ENCODE measurements at places on chromosomes 16 and 17.

DNA sequence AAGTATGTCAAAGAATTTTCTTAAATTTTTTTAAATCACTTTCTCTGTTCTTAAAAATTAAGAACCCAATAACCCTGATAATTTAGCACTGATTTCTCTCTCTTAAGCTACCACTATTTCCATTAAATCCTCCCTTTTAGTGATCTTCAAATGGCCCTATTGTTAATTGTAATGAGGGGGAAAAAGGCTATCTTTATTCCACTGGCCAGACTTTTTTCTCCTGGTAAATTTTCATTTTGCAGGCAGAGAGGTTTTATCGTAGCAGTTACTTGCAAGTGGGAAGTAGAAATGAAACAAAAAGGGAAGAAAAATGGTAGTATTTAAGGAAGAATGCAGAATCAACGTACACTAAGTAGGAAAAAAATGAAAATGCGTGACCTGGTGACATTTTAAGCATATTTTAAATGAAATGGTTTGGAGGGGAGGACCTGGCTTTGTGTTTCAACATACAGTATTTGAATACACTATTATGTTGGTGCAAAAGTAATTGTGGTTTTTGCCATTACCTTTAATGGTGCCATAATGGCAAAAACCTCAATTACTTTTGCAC is 224.9 kb downstream of the TANC2 start:
- DNase-seq = no peak

DNA sequence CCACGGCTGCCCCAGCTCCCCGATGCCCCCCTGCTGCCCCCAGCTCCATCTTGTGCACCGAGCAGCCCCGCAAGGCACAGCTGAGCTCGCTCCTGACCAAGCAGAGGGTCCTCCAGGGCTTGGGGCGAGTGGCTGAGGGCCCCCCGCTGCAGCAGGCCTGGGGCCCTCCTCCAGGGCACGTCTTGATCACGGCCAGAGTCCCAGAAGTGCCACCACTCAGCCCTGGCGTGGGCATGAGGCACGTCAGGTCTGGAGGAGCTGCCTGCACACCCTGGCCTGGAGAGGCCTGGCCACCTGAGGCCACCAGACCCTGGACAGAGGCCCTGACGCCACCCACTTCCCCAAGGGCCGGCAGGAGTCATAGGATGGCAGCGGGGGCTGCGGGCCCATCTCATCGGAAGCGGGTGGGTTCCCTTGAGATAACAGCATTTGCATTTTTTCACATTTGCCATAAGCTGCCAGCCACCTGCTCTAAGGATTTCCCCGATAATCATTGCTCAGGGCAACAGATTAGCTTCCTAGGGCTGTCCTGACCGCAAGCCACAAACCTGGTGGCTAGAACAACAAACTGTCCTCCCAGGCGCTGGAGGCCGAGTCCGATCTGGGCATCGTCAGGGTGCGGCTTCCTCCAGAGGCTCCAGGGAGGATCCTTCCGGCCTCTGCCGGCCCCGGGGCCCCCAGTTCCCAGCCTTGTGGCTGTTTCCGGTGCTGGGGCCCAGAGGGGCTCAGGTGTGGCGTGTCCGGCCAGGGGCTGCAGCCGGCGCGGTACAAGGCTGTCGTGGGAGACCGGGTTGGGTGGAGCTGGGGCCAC is 23.9 kb upstream of the C1QTNF8 start:
- DNase-seq = no peak

DNA sequence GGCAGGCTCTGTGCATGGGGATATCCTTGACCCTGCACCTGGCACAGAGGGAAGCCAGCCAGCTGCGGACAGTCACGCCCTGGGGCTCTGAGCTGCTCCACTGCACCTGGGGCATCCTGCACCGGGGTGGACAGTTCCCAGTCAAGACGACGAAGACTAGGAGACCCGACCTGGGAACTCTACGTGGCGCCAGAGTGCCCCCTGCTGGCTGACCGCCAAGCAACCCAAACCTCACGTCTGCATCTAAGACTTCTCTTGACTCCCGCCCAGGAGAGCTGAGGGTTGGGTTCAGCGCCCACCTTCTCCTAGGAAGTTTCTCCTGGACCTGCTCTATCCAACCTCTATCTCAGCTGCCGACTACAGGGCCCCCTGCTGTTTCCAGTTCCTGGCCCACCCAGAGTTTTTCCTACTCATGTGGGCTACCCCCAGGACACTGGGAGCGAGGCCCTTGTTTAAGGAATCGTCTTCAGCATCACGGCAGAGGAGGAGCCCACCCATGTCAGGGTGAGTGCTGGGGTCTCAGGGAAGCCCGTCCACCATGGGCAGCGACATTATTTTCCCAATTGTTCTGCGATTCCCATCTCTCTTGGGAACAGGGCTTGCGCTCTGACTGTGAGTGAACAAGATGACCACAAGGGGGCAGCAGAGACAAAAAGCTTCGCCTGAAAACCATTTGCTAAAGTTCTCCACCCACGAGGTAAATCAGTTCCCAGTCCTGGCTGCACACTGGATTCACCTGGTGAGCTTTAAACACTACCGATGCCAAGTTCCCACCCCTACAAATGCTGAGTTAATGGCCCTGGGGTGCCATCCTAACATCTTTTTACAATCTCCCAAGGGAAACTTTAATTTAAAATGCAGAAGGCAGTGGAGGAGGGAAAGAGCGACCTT is 29.3 kb downstream of the TLE7 start:
- peak; percentile 71 for DNase-seq

GRCh38 chr17:31629696-31630470 is 229.2 kb downstream of the COPRS start:
- no peak for DNase-seq

GRCh38 chr17:79839356-79840268 is at the start of gene CBX4:
Gene CBX4, minus strand, starts transcription at chr17:79839440. Its CDS starts 189 bp downstream, at chr17:79839251.
- peak; percentile 86 for DNase-seq

DNA sequence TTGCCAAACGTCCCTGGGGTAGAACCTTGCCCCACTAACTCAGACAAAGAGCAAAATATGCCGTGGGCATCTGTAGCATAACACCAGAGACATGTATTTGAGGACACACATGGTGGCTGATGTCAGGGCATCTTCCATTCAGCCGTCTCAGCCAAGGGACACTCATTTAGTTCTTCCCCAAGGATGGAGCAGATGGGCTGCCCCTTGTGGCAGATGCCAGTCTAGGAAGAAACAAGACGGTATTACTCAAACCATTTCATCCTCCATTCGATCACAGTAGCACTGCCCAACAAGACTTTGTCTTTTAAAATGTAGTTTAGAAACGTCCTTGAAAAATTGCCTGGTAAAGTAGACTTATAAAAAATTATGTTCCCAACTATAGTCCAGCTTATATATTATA is 937.6 kb upstream of the EEF2KMT start:
- no peak for DNase-seq

GRCh38 chr17:9937901-9938300 is 32.8 kb upstream of the RCVRN start:
- no peak for DNase-seq

- no peak for DNase-seq
These were observed 53.0 kb downstream of the SOCS3 start for GRCh38 chr17:78306913-78307312.

GRCh38 chr16:55031481-55031880 is 100.8 kb downstream of the IRX5 start:
- no peak for DNase-seq

Data from right renal pelvis (tissue), 4 donors.